ENCODE measurements at places on chromosomes 12 and 14. TPM values are rescaled to one million over a fixed set of nuclear protein-coding genes. Genes with fewer than 3 reads are reported as not detected.

Gene SAMD15
- total RNA-seq: 2.8 TPM

Gene GNPTAB
- 59.2 TPM for total RNA-seq

Gene ZBTB39
- total RNA-seq: 6.8 TPM

DNA sequence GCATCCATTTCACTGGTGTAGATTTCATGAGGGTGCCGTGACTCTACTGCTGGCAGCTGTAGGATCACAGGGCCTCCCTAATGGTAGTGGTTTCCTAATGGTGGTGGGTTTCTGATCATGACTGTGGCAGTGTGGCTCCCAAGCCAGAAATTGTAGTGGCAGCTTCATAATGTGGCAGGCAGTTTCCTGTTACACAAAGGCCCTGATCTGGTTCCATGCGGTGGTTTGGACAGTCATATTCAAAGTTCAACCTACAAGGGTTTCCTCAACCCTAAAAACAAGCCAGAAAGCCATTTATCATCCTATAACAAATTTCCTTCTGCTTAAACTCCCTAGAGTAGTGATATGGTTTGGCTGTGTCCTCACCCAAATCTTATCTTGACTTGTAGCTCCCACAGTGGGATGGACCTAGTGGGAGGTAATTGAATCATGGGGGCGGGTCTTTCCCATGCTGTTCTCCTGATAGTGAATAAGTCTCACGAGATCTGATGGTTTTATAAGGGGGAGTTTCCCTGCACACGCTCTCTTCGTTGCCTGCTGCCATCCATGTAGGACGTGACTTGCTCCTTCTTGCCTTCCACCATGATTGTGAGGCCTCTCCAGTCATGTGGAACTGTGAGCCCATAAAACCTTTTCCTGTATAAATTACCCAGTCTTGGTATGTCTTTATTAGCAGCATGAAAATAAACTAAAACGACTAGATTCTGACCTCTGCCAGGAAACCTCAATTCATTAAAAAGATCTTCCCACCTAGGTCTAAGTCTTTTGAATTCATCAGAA lies 257.1 kb downstream of the EFCAB11 start:
- no peak for DNase-seq
- no peaks in the 10 kb centered on the region for H3K36me3 ChIP-seq
- H3K4me3 ChIP-seq: no peak overlapping the region
- no peak overlapping the region for H3K27ac ChIP-seq
- H3K27me3 ChIP-seq: no peaks in the 10 kb centered on the region
- H3K4me1 ChIP-seq: peaks cover 8% of the 10 kb centered on the region

DNA sequence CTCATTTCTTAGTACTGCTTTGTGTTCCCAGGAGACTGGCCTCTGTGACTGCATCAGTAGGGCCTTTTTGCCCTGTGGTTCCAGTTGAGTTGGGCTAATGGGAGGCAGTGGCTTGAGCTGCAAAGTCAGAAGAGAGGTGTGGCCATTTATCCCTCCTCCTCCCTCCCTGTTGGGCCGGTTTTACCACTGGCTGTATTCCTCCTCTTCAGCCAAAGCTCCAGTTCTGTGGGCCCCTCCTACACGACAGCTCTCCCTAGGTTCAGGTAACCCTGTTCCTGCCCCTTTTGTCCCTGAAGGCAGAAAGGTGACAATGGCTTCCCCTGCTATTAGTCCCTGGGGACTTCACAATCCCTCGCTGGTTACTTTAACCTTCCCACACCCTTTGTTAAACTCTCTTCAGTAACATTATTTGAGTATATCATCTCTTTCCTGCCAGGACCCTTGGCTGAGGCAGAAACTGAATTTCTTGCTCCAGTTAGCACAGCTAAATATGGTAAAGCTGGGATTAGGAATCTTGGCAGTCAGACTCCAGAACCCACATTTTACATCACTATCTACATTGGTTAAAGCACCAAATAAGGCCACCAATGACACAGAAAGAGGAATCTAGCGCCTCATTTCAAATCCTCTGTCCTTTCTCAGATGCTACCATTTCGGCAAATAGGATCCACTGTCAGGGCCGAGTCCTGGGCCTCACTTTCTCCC lies 121.9 kb upstream of the SLC35F4 start:
- no peaks in the 10 kb centered on the region for H3K4me1 ChIP-seq
- H3K27ac ChIP-seq: no peak overlapping the region
- no peak for DNase-seq
- H3K36me3 ChIP-seq: no peaks in the 10 kb centered on the region

- H3K27ac ChIP-seq: no peak overlapping the region
- no peak overlapping the region for H3K4me3 ChIP-seq
- DNase-seq: no peak
- H3K4me1 ChIP-seq: no peaks in the 10 kb centered on the region
These were observed 36.3 kb downstream of the STON2 start for GRCh38 chr14:81363746-81364378.

GRCh38 chr12:29781188-29781587 lies 2.6 kb downstream of the TMTC1 start:
- no peak overlapping the region for H3K27ac ChIP-seq
- peaks cover 12% of the 10 kb centered on the region for H3K27me3 ChIP-seq
- no peak for DNase-seq
- no peaks in the 10 kb centered on the region for H3K36me3 ChIP-seq

DNA sequence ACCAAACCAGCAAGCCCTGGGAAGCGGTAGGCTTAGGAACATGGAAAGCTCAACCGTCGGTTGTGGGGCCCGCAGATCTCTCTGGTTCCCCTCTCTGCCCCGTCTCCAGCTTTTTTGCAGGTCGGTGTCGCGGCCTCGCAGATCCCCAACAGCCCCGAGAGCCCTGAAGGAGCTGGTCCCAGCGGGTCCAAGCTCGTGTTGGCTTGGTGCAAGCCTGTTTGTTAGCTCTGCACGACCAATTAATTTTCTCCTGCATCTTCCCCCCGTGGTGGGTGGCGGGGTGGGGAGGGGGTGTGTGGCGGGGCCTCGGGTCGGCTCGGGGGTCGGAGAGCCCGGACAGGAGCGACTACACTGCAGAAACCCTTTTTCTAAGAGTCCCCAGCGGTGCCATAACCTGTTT lies 449 bp upstream of the SLC24A4 start:
- DNase-seq: no peak
- peaks cover 50% of the 10 kb centered on the region for H3K27me3 ChIP-seq
- H3K36me3 ChIP-seq: no peaks in the 10 kb centered on the region

DNA sequence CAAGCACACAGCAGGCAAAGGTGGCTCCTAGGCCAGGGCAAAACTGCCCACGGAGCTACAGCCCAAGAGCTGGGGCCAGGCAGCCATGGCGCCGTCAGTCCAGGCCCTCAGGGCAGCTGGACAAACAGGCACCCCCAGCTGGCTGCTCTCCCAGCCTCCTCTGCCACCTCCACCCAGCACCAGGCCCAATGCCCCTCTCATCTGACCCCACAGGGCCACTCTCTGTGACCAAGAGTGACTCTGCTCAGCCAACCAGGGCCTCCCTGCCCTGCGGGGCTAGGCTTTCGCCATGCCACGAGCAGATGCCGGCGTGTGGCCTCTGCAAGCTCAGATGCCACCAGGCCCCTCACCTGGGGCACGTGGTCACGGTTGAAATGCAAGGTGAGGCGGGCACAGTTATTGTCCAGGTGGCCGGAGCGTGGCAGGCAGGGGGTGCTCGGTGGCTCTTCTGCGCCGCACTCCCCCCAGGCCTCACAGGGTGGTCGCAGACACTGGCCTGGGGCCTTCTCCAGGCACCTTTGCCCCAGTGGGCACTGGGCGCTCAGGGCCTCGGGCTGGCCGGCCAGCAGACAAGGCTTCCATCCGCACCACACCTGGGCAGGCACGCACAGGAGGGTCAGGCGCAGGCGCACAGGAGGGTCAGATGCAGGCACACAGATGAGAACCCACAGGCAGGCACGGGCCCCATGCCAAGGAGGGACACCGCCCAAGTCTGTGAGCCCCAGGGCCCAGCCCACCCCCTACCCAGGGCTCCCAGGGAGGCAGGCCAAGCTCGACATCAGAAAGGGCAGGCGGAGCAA lies 23.0 kb downstream of the JAG2 start:
- no peaks in the 10 kb centered on the region for H3K4me1 ChIP-seq
- H3K27me3 ChIP-seq: no peaks in the 10 kb centered on the region
- no peak overlapping the region for H3K27ac ChIP-seq
- H3K4me3 ChIP-seq: no peak overlapping the region
- H3K36me3 ChIP-seq: peaks cover 29% of the 10 kb centered on the region

GRCh38 chr12:51890133-51890464 lies 2.2 kb downstream of the ANKRD33 start:
- H3K27ac ChIP-seq: no peak overlapping the region
- H3K36me3 ChIP-seq: no peaks in the 10 kb centered on the region
- no peak overlapping the region for H3K4me3 ChIP-seq
- H3K4me1 ChIP-seq: peaks cover 19% of the 10 kb centered on the region
- H3K27me3 ChIP-seq: no peaks in the 10 kb centered on the region

GRCh38 chr14:37584211-37585100 lies 10.6 kb downstream of the FOXA1 start:
- H3K27me3 ChIP-seq: peaks cover 70% of the 10 kb centered on the region
- H3K27ac ChIP-seq: peak overlapping the region; percentile 76
- no peak for DNase-seq

GRCh38 chr12:21828779-21829178 lies 54.3 kb upstream of the KCNJ8 start:
- no peaks in the 10 kb centered on the region for H3K27me3 ChIP-seq
- H3K4me3 ChIP-seq: no peak overlapping the region
- H3K27ac ChIP-seq: peak overlapping the region; percentile 25
- H3K36me3 ChIP-seq: no peaks in the 10 kb centered on the region
- H3K4me1 ChIP-seq: peaks cover 10% of the 10 kb centered on the region
- DNase-seq: no peak

GRCh38 chr12:103806803-103807202 lies 34.2 kb downstream of the NT5DC3 start:
- H3K27ac ChIP-seq: no peak overlapping the region
- no peak overlapping the region for H3K4me3 ChIP-seq
- H3K4me1 ChIP-seq: peaks cover 30% of the 10 kb centered on the region

- no peak overlapping the region for H3K4me3 ChIP-seq
- no peaks in the 10 kb centered on the region for H3K36me3 ChIP-seq
- no peak overlapping the region for H3K27ac ChIP-seq
- H3K4me1 ChIP-seq: peaks cover 6% of the 10 kb centered on the region
These were observed 214.2 kb downstream of the ADAMTS20 start for GRCh38 chr12:43337571-43338444.

Measured in lower lobe of right lung (tissue), 2 donors.